HFF-Myc (cell line): ENCODE measurements at places on chromosomes 1 and 21.

- DNase-seq: no peak
Measured at GRCh38 chr1:35756064-35756463, 13.7 kb downstream of the CLSPN start.

GRCh38 chr1:192261476-192261875 is 55.3 kb upstream of the RGS21 start:
- no peak for DNase-seq

DNA sequence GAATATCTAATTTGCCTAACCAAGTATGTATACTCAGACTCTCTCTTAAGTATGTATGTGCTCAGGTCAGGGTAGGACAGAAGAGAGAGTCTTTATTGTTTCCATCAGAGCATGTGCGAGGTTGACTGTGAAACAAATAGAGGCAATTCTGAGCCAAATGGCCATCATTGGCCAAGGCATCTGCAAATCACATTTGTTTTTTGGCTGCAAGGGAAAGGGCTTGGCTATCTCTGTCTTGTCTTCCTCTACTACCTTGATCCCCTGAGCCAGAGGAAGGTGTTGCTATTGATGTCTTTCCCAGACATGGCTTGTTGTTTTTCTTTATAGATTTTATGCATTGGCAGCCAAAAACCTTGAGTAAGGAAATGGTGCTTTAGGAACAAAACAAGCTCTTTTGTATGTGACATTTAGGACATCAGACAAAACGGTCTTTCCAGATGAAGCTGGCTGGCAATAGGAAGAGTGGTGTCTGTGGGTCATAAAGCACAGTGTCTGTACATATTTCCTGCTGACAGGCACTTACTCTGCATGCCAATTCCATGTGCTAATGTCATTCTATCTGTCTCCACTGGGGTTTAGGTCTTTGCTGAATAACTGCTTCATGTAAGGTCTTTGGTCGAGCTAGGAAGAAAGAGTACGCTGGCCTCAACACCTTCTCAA is 163.3 kb downstream of the BRINP2 start:
- DNase-seq: no peak

DNA sequence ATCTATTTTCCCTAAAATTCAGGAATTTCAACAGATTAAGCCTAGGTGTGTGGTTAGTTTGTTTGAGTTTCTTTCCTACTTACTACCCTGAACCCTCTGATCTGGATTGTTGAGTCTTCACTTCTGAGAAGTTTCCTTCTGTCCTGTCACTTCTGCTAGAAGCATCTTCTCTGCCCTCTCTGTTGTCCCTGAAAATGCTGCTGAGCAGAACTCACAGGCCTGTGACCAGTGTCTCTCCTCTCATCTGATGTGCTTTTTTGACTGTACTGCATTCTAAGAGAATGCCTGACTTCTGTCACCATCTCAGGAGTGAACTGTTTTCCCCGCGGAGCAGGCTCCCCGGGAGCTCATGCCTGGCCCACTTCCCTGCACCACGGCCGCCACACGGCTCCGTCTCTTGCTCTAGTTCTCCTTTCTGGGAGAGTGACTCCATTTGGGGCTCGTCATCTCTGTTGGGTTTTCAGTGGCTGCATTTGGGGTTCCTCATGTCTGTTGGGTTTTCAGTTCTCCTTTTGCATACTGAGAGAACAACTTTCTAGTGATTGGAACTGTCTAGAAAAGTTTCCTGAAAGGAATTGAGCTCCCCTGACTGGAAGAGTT is 77.9 kb downstream of the POFUT2 start:
- DNase-seq: no peak

DNA sequence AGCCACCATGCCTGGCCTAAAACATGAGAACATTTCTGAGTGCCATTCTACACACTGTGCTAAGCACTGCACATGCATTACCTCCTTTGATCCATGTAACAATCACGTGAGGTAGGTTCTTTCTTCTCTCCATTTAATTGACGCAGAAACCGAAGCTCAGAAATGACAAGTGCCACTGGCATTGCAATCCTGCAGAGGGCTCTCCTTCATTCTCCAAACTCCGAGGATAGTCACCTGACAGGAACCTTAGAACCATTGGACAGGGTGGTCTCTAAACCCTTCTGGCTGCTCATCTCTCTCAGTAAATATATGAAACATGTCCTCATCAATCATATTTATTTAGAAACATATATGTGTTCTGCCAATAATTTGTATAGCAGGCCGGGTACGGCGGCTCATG is 167.1 kb upstream of the JUN start:
- DNase-seq: no peak

GRCh38 chr1:77227381-77227780 is 8.2 kb upstream of the PIGK start:
- no peak for DNase-seq

DNA sequence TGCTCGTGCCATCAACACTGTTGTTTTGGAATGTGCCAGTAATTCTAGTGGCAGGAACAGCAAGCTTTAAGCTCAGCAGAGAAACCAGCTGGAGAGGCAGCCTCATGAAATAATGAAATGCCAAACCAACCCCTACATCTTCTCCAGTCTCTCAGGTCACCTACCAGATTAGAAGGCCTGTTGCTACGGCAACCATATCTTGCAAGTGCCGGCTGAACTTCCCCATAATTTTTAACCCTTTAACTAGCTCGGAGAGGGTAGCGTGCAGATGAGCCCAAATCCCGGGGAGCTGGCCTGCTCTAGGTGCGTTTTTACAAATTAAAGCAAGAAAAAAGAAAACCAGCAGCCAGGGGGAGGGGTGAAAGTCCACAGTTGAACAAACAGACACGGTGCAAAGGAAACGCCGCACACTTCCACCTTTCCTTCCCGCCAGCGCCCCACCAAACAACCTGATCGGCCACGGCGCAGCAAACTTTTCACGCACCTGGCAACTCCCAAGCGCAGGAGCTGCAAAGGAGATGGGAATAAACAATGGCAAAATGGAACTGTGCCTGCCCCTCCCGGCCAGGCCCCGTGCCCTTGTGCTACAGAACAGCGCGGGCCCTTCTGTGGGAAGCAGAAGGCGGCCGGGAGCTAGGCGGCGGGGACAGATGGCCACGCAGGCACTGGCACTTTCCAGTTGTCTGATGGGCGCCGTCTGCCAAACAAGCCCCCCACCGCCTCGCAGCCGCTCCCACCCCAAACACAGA is 50.1 kb downstream of the SSBP3 start:
- no peak for DNase-seq

DNA sequence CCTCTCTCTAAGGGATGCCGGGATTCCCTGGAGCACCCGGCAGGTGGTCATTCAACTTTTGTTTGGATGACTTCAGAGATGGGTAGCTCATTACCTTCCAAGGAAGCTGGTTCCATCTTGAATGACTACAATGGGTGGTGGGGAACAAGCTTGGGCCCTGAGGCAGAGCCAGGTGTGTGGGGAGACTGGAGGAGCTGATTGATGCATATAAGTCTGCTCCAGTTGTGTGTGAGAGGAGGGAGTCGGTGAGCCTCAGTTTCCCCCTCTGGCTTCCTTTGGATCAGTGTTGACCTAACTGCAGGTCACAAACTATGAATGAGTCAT is 133.8 kb upstream of the ZBTB40 start:
- no peak for DNase-seq

DNA sequence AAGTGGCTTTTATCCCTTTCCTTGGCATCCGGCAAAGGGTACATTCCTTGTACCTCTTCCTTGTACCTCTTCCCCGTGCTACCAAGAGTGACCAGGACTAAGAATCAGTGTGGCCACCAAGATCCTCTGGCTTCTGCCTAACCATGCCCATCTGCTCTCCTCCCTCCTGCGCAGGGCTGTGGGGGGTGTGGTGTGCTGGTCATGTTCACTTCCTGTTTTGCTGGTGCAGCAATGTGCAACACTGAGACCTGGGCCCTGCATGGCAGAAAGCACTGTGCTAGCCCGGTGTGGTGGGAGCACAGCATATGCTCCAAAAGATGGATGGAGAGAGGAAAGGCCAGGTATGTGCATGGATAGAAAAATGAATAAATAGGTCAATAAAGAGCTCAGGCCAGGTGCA is 33.3 kb upstream of the TENT5C start:
- DNase-seq: no peak

- no peak for DNase-seq
Measured at GRCh38 chr21:27795418-27795817, 828.5 kb upstream of the ADAMTS5 start.

DNA sequence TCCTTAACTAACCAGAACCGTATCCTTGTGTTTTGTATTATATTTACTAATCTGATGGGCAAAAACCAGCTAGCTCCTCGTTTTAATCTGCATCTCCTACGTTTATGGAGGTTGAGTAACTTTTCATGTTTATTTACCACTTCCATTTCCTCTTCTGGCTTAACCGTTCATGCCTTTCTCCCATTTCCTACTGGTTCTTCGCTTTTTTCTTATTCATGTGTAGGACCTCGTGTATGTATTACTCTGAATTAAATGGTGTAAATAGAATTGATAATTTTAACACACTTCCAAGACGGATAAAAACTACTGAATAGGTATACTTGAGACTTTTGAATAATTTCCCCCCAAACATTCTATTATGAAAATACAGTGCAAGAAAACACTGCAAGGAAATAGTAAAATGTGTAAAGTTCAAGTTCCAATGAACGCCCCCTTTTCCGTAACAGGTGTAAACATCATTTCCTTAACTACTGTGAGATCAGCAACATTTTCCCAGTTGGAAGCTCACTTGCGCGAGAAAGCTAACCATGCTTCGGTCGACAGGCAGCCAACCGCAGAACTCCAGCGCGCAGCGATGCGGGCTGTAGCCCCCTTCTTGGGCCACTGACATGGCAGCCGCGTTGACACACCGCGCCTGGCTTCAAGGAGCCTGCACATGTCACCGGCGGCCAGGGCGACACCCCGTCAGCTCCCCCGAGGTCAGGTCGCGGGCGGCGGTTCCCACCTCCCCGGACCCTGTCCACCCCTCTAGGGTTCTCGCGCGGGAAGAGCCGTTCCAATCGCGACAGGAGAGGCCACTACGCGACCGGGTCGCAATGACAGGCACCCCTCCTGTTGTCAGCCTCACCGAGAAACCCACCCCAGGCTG is 816 bp downstream of the EDEM3 start:
- no peak for DNase-seq

DNA sequence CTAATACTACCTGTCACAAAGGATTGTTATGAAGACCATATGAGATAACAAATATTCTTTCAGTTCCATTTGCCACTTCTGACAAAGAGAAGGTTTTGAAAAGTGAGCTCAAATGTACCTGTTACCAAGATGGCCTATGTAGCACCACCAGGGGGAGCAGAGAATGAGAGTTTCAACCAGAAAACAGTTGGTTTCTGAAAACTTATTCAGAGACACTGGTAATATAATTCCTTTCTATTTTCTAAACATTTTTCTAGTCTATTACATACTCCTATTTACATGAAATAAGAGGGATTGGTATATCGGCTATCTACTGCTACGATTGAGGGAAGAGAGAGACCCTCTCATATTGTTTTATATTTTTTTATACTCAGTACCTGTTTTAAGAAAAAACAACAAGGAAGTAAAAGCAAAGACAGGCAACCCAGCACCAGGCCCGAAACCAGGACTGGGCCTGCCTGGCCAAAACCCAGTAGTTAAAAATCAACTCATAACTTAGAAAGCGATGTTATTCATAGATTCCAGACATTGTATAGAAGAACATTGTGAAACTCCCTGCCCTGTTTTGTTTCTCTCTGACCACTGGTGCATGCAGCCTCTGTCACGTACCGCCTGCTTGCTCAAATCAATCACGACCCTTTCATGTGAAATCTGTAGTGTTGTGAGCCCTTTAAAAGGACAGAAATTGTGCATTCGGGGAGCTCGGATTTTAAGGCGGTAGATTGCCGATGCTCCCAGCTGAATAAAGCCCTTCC is 48.3 kb downstream of the IL23R start:
- DNase-seq: no peak

GRCh38 chr1:8551057-8551456 is 233.1 kb downstream of the SLC45A1 start:
- no peak for DNase-seq

DNA sequence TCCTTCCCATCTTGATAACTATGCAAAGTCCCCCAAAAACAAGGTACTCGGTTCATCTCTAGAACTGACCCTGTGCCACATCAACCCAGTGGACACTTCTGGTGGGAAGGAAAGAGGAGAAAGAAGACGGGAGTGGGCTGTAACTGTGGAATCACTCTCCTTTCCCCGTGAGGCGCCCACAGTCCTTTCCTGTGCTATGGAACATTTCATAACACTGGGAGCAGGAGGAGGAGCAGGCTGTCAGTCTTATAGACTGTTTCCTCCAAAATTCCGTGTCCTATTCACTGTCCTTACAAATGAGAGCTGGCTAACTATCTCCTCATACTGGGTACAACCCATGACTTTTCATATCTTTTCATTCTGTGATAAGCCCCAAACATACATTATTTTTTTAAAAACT is 40.7 kb downstream of the PLEKHA6 start:
- DNase-seq: no peak

DNA sequence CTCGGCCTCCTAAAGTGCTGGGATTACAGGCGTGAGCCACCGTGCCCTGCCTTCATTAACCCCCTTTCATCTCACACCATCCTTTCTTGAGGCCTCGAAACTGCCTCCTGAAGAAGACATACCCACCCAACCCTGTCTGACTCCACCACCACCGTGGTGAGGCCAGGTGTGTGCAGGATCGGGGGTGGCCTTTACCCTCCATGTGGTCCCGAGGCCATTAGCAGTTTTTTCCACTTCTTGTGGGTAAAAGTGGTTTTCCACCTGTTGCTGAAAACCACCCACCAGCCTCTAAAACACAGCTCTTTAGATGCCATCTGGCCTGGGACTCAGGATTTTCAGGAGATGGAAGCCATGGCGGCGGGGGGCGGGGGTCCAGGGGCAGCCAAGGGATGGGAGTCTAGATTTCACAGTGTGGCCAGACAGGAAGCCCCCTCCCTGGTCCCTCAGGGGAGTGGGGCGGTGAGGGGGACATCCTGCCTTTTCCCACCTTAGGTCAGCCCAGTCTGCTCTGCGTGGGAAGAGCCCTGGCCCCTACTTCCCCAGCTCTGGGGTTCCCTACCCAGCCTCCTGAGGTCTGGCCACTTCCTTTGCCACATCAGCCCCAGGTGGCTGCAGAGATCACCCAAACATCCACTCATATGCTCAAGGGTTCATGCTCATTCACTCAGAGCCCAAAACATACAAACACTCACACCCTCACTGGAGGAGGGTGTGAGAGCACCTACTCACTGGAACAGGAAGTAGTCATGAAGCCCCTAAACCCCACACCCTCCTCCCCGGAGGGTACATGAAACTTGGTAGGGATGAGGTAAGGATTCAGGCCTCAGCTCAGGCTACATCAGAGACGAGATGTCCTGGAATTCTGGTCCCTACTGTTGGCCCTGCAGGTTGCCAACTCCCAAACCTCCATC is 2.3 kb downstream of the FGR start:
- no peak for DNase-seq
